ENCODE measurements at places on chromosomes 2 and 18.
A peak's percentile ranks its signal among the peaks of the same experiment; 100 is the strongest.

DNA sequence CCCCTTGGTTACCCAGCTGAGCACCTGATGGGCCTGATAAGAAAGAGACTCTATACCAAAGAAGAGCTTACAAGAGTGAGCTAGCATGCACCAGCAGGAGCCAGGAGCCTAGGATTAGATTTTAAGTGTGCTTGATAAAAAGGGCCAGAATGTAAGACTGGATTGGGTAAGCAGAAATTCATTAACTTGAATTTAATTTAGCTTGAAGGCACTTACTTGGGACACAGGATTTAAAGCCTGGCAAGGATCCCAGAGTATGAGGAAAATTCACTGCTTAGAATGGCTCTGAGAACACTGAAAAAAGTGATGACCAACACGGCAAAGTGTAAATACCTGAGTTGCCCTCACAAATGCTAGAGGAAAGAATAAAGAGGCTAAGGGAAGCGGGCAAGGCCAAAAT lies 91.3 kb upstream of the RBBP8 start:
- DNase-seq = no peak

DNA sequence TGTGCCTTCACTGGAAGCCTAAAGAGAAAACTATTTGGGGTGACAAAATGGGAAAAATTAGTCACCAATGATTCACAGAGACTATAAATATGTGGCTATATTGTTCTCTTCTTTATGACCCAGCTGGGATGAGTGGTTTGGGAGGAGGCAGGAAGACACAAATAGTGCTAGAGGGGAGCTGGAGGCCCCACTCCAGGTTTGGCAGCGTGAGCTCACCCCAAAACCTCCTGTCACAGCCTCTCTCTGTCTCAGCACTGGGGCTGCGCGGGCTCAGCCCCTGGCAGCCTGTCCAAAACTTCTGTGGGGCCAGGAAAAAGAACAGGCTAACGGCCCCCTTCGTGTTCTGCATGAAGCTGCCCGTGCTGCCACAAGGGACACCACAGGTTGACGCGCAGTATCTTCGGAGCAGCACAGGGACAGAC lies 73.2 kb upstream of the LCLAT1 start:
- peak; percentile 53 for DNase-seq

GRCh38 chr2:236171181-236171679 lies 3.0 kb upstream of the GBX2 start:
- DNase-seq = peak; percentile 9

GRCh38 chr18:39208729-39209128 lies 1643.1 kb upstream of the CELF4 start:
- no peak for DNase-seq

DNA sequence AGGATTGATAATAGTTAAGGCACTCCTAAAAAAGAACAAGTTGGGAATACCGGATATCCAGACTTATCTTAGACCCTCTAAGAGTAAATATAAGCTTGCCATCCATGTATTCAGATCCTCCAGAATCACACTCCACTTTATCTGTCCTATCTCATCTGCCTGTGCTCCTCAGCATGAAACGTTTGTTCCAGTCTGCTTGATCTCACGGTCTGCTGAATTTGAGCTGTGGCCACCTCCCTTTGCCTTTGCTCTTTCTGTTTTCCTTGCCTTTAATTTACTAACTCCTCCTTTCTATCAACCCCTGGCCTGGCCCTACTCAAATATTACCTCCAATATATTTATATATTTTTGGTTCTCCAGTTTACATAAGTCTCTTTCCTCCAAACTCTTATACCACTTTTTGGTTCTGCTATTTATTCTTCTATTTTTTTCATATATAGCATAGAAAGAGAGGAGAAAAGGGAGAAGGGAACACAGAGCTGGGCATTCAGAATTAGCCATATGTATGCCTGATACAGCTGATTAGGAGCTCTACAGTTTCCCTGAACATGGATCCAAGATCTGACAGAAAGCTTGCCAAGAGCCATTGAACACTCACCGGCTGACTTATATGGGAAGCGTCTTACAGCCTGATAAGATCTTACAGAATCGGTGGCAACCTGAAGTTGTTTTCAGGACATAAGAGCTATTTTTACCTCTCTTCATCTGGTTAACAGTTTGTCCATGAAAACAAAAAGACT lies 21.8 kb upstream of the DNAJC27 start:
- DNase-seq = no peak

DNA sequence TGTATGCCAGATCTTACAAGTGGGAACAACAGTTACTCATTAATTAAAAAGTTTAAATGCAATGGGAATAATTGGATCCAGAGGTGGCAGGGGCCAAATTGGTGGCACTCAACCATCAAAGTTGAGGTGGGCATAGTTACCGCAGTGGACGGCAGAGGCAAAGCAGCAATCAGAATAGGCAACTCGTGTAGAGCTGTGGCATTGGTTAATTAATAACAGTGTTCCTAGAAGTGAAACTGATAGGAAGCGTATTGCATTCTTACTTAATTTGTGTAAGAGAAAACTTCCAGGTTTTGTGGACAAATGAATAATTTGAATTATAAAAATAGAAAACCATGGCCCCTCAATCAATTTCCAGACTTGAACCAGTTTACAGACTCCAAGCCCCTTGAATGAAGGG lies 1068.2 kb upstream of the ACVR2A start:
- no peak for DNase-seq

GRCh38 chr2:7825591-7826312 lies 856.1 kb upstream of the ID2 start:
- peak; percentile 22 for DNase-seq

GRCh38 chr18:22429564-22429963 lies 11.8 kb upstream of the CTAGE1 start:
- DNase-seq = no peak

GRCh38 chr2:162490761-162491470 lies 147.0 kb downstream of the GCA start:
- DNase-seq = no peak

DNA sequence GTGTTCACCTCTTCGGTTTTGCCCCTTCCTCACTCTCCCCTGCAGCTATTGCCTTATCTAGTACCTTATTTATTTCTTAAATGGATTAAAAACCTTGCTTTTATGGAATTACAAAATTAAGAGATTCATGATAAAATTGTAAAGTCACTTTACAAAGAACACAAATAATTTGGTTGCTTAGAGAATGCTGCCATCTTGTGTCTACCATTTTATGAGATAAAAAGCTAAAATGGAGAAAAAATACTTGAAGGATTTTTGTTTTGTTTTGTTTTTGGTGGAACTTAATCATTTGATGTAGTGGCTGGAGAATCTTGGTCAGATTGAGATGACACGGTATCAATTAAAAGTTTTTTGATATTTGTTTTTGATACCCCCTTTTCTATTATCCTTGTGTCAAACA lies 69.6 kb downstream of the R3HDM1 start:
- no peak for DNase-seq

DNA sequence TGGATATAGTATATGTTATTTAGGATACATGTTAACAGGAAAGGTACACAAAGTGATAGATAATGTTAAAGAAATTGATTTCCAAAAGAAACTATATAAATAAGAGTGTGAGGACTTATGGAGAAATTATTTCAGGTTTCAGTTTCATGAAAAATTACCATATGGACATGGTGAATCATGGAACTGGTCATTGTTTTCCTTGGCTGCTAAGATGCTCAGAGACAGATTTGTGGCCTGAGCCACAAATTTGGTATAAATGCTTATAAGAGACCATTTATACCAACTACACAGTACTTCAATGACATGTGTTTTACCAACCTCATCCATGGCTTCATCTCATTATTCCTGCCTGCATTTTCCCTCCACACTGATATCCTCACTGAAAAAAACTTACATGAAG lies 188.1 kb downstream of the FMNL2 start:
- DNase-seq = no peak

- no peak for DNase-seq
These were observed 772.6 kb downstream of the TSN start for GRCh38 chr2:122528061-122528460.

GRCh38 chr2:169767243-169767888 lies 31.3 kb upstream of the SSB start:
- DNase-seq = peak; percentile 74

DNA sequence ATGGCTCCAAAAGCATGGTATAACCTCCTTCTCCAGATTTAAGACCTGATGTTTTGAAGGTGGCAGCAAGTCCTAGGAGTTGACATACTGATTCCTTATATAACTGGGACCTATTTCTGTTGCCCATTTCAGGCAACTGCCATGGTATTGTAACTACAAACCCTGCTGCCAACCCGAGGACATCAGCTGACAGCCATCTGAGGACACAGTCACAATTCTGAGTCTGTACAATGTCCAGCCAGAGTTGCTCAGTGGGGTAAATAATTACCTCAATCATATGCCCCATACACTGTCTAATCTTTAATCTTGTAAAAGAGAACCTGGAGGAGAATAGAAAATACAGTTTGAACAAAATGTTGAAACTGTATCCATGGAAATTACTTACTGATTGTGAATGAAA lies 8.7 kb upstream of the GAREM2 start:
- DNase-seq = no peak

DNA sequence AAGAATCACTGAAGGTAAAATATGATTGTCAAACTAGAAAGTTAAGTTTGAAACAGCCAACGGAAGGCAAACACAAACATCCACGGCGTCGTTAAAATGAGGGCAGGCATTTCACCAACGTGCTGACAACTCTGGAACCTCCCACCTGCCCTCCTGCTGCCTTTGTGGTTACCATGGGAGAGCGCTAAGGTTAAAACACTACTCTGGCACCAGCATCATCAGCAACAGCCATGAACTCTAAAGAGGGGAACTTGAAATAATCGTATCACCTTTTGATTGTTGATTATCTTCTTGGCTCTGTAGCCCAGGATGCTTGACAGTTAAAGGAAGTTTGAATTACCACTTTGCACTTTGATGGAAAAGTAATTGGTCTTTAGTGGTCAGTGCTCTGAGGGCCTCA lies 34.7 kb downstream of the CYB5A start:
- DNase-seq = no peak

GRCh38 chr2:47456851-47457250 lies 53.9 kb downstream of the MSH2 start:
- no peak for DNase-seq

DNA sequence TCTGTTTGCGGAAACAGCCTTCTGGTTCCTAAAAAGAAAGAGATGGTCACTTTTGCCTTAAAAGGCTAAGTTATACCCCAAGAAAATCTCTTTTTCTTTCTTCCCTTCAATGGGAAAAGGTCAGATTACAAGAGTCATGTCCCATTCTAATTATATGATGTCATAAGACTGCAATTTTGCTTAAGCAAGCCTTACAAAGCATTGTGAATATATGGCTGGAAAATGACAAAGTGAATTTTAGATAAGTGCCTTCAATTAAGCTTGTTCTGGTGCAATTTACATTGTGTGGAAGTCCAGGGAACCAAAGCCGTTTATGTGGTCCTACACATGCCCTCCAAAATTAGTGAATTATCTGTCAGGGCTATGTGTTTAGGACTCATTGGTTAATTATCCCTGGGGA lies 7.6 kb upstream of the BMP10 start:
- DNase-seq = no peak

GRCh38 chr2:160794926-160795325 lies 301.3 kb upstream of the RBMS1 start:
- no peak for DNase-seq

GRCh38 chr2:39243469-39244123 lies at the start of gene CDKL4:
Gene CDKL4, minus strand, starts transcription at chr2:39243970.
- DNase-seq = peak; percentile 12

- peak; percentile 17 for DNase-seq
These were observed at the start of gene GALNT3 for GRCh38 chr2:165793779-165794535. Gene GALNT3, minus strand, starts transcription at chr2:165794247. Its CDS starts 23,547 bp downstream, at chr2:165770700.
